Anterior cingulate cortex (tissue), 58 donors: ENCODE measurements at places on chromosomes 2 and 18.

- DNase-seq, result no peak
These were observed 193.4 kb downstream of the FBXO15 start for GRCh38 chr18:73954268-73954667.

DNA sequence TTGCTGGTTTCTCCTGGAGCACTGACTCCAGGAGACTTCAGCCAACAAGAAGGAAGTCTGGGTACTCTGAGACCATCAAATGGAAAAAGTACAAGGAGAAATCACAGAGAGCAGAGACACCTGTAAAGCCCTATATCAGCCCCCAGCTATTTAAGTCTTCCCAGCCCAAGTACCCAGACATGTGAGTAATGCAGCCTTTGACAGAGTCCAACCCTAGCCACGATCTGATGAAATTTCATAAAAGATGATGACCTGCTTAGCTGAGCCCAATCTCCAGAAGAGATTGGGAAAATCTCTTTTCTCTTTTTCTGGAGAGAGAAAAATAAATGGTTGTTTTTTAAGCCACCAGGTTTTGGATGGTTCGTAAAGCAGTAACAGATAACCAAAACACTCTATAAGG is 196.6 kb downstream of the NBAS start:
- DNase-seq, result no peak

GRCh38 chr2:216492597-216493333 is 5.9 kb upstream of the RPL37A start:
- DNase-seq, result no peak

- DNase-seq, result no peak
These were observed 6.2 kb downstream of the CCBE1 start for GRCh38 chr18:59690996-59691395.

GRCh38 chr2:160242893-160243564 is 43.0 kb upstream of the ITGB6 start:
- no peak for DNase-seq

- DNase-seq, result peak; percentile 10
These were observed 8.9 kb upstream of the SESTD1 start for GRCh38 chr2:179273461-179273962.

DNA sequence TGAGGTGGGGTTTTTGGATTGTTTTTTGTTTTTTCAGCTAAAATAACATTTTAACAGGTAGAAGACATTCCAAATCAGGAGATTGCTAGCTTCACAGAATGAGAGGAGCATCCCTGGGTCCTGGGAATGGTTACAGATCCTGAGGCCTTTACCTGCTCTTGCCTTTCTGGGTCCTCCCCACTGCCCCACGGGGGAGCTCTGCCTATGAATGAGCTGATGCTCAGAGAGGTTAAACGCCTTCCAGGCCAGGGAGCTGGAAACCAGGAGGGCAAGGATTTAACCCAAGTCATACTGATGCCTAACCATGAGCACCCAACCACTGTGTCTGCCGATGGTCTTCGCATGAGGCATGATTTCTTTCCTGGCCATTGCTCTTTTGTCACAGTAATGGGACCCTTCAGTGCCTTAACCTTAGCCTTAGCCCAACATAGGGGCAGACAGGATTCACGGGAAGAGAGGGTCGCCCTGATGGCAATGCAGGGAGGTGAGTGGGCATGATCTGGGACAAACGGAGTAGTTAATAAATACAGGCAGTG is 16.1 kb downstream of the MOCOS start:
- DNase-seq, result no peak
